ENCODE measurements at places on chromosomes 3 and 15. TPM values are rescaled to one million over a fixed set of nuclear protein-coding genes. Genes with fewer than 3 reads are reported as not detected.
A peak's percentile ranks its signal among the peaks of the same experiment; 100 is the strongest.

DNA sequence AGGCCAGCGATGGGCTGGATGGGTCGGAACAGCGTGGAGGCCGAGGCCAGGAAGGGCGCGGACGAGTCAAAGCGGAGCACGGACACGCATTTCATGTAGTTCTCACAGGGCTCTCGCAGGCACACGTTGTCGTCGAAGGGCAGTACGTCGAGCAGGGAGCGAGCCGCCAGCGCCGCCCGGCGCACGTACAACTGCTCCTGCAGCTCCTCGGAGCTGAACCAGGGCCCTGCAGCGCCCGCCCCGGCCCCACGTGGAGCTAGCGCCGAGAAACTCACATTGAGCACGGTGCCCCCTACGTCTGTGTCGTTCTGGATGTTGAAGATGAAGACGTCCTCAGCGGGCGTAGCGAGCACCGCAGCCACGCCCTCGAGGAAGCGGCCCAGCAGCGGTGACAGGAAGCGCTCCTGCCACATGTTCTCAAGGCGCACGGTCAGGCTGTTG lies 5.8 kb downstream of the CELSR3 start:
- no peak for DNase-seq

DNA sequence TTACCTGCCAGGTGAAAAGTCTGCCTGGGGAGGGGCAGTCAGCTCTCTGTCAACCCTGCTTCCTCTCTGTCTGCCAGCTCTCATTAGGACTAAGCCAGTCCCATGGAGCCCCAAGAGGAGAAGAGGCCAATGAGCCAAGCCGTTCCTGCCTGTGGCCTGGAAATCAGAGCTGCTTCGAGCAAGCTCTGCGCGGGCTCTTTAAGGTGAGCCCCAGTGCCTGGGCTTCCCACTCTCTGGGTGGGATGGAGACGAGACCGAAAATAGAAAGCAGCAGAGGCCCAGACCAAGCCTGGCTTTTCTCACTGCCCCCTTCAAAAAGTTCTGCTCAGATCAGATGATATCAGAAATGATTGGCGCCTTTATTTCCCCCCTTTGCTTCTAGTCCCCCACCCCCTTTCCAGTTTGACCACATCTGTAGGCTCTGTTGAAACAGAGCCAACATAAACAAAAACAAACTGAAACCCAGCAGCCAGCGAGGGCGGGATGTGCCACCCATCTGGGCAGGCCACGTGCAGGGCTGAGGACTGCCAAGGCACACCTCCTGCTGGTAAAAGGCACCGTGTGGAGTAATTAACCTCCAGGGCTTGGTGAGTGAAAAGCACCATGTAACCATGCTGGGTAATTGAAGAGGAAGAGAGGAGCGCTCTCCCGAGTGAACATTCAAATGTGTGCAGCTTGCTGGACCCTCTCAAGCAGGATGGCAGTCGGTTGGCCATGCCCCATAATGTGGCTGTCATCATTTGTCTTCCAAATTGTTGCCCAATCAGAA lies 471.0 kb upstream of the PROK2 start:
- DNase-seq = no peak

GRCh38 chr15:89187301-89187985 lies 33.9 kb downstream of the RLBP1 start:
- DNase-seq = no peak

- no peak for DNase-seq
Measured at GRCh38 chr3:42151596-42152168, 60.5 kb downstream of the TRAK1 start.

DNA sequence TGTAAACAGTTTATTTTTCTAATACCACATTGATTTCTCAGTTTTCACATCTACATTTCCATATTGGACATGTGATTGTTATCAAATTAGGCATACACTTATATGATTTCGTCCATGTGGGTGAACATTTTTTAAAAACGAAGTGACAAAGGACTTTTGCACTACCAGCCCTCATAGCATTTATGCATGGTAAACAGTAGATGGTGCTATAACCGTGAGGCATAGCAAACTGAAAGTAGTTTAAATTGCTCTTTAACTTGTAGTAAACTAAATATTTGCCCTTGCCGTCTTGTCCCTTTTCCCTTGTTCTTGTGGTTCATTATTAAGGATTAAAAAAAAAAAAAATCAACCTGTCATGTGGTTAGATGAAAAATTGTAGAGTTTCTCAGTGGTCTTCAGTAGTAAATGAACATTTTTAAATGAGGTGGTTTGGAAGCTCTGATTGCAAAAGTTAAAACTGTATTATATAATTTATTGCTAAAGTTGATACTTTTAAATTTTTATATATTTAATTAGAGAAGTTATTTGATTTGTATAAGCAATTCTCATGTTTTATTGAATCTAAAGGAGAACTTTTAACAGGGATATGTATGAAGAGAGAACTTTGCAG lies 24.0 kb downstream of the STX19 start:
- no peak for DNase-seq

- no peak for DNase-seq
Measured at GRCh38 chr3:128309026-128309425, 155.7 kb downstream of the EEFSEC start.

DNA sequence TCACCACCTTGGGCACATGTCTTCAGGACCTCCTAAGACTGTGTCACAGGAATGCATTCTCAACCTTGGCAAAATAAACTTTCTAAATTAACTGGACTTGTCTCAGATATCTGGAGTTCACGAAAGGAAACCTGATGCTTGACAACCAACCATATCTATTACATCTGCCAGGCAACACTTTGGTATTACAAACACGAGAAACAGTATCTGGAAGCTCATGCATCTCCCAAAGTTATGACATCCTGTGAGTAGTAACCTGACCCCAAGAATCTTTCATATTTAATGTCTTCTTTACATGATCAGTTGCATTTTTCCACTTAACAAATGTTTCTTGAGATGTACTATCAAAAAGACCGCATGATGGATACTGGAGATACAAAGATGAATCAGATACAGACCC lies 465.3 kb upstream of the AGTR1 start:
- DNase-seq = no peak

DNA sequence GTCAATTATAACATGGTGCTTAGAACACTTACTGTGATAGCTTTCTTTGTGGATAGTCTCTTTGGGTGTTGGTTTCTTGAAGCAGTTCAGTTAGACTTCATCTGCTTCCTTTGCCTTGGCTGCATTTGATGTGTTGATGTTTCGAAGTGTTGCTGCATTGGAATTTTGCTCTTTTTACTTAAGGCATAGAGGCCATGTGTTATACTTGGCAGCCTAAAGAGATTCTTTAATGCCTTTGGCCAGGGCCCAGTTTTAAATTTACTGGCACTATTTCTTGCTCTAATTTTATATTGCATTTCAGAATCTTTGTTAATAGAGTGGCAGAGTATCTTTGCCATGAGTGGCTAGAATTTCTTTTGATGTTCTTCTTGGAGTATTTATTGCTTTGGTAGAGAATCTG lies 21.2 kb downstream of the NR1D2 start:
- DNase-seq = no peak

DNA sequence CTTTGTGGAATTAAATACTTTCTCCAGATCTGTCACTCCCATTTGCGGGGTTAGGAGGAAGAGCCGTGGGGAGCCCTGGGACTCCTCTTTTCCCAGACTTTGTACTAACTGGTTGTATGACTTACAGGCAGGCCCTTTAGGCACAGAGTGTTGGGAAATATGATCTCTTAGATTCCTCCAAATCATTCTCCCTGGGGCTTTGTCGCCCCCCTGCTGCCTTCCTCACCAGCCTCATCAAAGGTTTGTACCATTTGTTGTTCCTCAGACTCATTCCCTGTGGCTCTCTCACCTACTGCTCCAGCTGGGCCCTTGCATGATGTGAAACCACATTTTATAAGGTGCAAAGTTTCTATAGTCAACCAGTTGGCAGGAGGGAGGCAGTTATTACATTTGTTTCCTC lies 56.4 kb downstream of the CRYGS start:
- DNase-seq = no peak

DNA sequence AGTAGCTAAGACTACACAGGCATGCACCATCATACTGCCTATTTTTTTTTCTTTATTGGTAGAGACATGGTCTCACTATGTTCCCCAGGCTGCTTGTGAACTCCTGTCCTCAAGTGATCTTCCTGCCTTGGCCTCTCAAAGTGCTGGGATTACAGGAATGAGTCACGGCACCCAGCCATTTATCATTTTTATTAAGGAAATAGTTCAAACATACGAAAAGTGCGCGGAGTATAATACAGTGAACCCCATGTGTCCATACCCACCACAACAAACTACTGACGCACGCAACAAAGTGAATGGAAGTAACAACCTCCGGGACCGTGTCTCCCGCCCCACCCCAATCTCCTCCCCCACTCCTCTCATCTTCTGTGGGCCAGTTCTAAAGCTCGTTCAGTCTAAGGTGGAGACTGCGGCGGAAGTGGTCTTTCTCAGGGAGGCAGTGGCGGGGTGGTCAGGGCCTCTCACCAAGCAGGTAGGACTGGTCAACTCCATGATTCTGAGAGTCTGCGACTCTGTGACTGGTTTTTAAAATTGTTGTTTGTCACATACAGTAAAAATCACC lies 42.1 kb downstream of the DNAJB8 start:
- DNase-seq = peak; percentile 18

DNA sequence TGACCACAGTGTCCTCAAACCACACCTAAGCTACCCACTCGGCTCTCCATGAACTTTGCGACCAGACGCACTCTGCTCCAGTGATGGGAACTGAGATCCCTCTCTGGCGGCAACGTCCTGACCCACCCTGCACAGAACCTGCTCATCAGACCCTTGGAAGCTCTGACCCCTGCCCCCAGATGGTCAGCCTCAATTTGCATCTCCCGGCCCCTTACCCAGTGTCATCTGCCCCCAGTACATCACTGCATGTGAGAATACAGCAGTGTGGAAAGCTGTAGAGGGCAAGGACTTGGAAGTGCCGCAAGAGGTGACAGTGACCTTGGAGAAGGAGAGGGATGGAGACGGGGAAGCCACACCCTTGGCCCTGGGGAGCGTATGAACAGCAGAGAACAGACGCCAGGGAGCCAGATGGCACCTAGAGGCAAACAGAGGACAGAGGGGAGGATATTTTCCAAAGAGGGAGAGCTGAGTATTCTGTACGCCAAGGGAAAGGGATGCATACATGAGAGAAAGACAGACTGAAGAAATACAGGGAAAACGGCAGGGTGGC lies 192.0 kb downstream of the XXYLT1 start:
- no peak for DNase-seq

- DNase-seq = no peak
Measured at GRCh38 chr3:59865351-59865750, 815.5 kb upstream of the CFAP20DC start.

DNA sequence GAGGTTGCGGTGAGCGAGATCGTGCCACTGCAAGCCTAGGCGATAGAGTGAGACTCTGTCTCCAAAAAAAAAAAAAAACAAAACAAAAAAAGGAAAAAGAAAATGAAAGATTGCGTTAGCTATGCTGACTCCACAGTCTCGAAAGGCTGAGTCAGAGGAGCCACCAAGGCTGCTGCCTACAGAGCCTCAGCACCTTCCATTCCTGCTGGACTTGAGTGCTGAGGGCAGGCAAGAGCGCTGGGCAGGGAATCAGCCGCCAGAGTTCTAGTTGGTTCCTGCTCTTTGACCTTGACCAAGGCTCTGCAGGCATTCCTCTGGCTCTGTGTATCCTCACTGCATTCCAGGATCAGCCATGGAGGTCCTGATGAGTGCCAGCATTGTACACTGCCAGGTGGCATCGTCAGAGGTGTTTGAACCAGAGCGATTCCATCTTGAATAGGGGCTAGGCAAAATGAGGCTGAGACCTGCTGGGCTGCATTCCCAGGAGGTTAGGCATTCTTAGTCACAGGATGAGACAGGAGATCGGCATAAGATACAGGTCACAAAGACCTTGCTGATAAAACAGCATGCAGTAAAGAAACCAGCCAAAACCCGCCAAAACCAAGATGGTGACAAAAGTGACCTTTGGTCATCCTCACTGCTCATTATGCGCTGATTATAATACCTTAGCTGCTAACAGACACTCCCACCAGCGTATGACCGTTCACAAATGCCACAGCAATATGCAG lies 5.9 kb downstream of the MESP2 start:
- DNase-seq = no peak

DNA sequence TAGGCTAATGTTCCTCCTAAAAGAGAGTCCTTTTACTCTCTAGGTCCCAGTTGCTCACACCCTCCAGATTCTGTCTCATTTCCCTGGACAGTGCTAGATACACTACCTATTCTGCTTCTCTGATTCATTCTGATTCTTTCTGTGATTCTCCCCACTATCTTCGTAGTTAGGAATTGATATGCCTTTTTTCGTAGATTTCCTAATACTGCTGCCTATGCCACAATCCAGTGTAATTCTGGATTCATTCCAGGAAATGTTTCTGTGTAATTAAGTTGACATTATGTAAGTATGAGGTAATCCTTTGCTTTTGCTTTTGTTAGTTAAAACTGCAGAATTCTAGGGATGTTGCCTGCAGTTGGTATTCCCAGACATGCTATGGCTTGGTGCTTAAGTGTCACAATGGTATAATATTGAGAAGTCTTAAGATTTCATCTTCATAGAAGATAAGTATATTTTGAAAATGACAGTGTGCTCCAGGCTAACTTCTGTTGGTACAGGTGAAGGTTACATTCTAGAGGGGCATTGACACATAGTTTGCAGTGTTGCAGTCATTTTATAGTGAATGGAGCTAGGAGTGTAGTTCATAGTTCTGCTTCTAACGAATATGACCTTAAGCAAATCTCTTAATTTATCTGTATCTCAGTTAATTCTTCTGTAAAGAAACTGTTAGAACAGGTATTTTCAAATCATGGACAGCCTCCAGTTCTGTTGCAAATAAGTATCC lies 54.3 kb downstream of the RIOX2 start:
- DNase-seq = no peak

ATXN7 gene
- 15.0 TPM for polyA plus RNA-seq

RARRES1 gene
- polyA plus RNA-seq = 4.5 TPM

MEIS2 gene
- 54.1 TPM for polyA plus RNA-seq

TTLL13 gene
- 0.04 TPM for polyA plus RNA-seq

ITPKA gene
- polyA plus RNA-seq = 0.59 TPM

SMCO1 gene
- polyA plus RNA-seq = not detected

TNNC1 gene
- polyA plus RNA-seq = 1.7 TPM

SHC4 gene
- 0.74 TPM for polyA plus RNA-seq

LIPH gene
- 0.17 TPM for polyA plus RNA-seq
